ENCODE measurements at places on chromosomes 6 and 20.

DNA sequence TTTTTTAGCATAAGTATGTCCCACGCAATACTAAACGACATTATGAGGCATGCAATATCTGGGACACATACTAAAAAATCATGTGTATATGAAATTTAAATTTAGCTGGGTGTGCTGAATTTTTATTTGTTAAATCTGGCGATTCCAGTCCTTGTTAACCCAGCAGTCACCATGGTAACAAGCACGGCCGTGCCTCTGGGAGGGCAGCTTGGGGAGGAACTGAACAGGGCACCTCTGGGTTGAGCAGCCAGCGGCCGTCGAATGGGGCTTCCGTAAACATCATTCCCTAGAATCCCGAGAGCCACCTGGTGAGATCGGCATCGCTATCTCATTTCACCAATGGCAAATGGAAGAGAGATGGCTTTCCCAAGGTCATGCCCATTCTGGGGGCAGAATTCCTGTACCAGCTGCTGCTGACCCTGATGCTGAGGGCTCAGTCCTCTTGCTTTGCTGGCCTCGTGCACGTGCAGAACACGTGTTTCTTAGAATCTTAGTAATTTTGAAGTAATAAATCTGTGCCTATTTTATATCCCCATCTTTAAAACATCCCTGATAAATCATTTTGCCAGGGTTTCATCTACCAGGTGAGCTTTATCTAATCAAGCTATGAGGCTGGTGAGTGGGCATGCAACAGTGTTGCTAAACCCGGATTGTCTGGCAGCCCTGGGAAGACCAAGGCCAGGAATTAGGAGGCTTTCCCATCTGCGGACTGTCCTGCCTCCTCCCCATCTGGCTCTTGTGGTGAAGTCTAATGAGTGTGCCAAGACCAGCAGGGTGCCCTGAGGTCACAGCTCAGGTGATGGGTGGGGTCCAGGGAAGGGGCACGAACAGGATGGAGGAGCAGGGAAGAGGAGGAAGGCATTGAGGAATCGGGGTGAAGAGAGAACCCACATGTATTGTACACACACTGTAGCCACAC is 85.1 kb downstream of the AGPAT4 start:
- no peak for DNase-seq

GRCh38 chr6:145213614-145214013 is 521.7 kb downstream of the EPM2A start:
- DNase-seq, result no peak

GRCh38 chr6:89353702-89354392 is 1.3 kb upstream of the UBE2J1 start:
- no peak for DNase-seq

- no peak for DNase-seq
Measured at GRCh38 chr6:63543982-63544381, 28.3 kb upstream of the LOC128125822 start.

DNA sequence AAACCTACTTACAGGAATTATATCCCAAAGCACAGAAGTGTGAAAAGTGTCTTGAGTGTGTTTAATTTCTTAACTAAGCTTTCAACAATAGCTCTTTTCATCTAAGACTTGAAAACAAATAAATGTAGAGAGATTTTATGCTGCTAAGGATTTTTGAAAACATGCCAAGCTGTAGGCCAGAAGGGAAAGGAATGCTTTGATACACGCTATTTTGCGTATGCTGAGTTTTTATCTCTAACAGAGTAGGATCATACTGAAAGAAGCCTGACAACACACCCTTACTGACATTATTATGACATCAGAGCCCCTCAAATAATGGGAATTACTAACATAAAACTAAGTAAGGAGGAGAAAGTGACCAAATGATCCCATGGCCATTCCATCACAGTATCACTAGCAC is 265.5 kb downstream of the KHDC1L start:
- no peak for DNase-seq

- peak; percentile 97 for DNase-seq
Measured at GRCh38 chr6:155117256-155117655, 122.1 kb downstream of the TIAM2 start.

DNA sequence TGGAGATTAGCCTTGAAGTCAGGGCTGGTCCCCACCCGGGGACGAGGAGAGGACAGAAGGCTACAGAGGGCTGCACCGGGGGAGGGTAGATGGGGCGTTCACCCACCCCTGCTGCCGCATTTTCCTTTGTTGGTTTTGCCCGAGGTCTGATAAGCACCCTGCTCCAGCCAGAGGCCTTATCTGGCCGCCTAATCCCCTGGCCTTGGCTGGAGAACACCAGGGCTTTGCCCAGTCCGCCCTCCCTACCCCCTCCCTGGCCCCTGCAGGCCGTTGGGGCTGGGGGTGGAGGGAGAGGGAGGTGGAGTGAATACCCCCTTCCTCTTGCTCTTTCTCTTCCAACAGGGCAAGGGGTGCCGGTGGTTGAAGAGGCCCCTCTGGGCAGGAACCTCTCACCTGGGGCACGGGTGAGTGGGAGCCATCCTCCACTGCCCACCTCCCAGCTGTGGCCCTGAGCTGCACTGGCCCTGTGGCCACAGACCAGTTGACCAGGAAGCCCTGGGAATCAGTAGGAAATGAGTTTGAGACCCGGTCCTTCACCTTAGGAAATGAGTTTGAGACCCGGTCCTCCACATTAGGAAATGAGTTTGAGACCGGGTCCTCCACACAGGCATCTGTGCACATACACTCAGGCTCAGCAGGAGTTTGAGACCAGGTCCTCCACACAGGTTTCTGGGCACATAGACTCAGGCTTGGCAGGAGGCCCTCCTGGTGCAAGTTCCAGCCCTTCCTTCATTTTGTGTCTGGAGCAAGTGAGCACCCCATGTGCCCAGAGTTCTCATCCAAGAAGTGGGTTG is 12.0 kb upstream of the GATA5 start:
- DNase-seq, result no peak

- no peak for DNase-seq
Measured at GRCh38 chr6:36997811-36998722, 7.4 kb upstream of the FGD2 start.
